ENCODE measurements at places on chromosomes 2 and 18.

- DNase-seq: no peak
Measured at GRCh38 chr2:226888378-226888965, 52.6 kb downstream of the RHBDD1 start.

DNA sequence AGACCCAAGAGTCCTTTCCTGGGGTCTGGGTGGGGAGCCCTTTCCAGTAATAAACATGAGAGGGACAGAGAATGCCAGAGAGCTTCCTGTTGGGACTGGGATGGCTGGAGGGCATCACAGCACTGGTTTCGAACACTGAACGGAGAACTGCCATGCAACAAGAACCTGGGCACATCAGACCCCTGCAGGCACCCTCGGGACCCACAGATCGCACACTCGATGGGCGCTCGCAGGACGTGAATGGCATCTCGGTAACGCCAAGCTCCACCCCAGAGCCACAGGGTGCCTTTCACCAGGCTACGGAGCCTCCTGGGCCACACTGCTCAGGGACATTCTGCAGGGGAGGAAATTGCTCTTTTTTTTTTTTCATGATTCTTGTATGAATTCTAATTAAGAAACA, 25.1 kb downstream of the SLC66A2 start:
- DNase-seq: no peak

- no peak for DNase-seq
Measured at GRCh38 chr2:236642584-236643291, 73.1 kb downstream of the ACKR3 start.

- DNase-seq: no peak
Measured at GRCh38 chr2:119160361-119160990, 1.9 kb upstream of the C1QL2 start.

DNA sequence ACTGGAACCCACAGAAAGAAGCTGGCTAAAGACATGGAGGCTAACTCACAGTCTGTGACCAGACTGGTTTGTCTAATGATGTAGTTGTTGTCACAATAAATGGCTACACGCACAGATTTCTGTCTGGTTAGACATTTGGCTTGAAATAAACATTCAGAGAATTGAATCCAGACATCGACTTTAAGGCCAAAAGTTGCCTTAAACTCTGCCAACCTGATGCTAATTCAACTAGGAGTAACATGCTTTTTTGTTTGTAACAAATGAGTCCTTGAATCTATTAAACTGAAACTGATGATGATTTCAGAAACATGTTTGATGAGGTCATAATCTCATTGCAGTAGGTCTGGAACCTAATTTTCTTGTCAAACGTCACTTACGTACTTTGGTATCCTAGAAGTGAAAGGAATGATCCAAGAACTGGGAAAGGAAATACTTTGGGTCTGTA, 123.8 kb downstream of the ERBB4 start:
- DNase-seq: no peak

DNA sequence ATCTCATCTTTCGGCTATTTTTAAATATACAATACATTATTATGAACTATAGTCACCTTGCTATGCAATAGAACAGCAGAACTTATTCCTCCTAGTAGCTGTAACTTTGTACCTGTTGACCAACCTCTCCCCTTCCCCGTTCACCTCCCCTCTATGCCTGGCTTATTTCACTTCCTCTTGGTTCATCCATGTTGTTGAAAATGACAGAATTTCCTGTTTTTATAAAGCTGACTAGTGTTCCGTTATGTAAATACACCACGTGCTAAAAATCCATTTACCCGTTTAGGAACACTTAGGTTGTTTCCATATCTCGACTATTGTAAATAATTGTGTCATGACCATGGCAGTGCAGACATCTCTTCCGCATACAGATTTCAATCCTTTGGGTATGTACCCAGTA, 10.3 kb downstream of the ALPI start:
- DNase-seq: no peak

- no peak for DNase-seq
Measured at GRCh38 chr18:77708826-77709506, 459.3 kb downstream of the GALR1 start.

DNA sequence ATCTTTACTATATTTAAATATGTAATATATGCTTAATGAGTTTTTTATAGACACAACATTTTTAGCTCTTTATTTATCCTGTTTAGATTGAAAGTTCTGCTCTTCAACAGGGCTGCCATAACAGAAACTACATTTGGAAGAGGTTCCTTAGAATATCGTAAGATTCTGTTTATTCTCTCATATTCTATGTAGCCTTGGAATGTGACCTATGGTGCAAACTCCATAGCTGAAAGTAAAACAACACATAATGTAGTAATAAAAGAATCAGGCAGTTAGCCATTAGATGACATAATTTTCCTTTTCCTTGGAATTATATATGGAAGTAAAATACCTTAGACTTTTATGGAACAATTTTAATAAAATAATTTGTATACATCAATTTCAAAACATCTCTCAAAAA, 91.3 kb downstream of the ZNF804A start:
- no peak for DNase-seq

DNA sequence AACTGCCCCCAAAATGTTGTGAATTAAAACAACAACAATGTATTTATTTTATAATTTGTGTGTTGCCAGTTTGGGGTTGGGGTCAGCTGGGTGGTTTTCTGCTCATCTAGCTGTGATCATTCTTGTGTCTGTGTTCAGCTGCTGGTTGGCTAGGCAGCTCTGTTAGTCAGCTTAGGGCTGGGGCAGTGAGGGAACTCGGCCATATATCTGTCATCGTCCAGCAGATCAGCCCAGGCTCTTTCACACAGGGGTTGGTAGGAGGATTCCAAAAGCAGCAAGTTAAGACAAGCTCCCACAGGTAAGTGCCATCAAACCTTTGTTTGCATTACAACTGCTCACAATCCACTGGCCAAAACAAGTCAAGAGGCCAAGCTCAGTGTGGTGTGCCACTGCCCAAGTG, 121.5 kb downstream of the LPIN1 start:
- no peak for DNase-seq
